ENCODE measurements at places on chromosomes 4 and X.

- no peak for DNase-seq
Observed at GRCh38 chrX:65866773-65867172, 173.1 kb downstream of the VSIG4 start.

DNA sequence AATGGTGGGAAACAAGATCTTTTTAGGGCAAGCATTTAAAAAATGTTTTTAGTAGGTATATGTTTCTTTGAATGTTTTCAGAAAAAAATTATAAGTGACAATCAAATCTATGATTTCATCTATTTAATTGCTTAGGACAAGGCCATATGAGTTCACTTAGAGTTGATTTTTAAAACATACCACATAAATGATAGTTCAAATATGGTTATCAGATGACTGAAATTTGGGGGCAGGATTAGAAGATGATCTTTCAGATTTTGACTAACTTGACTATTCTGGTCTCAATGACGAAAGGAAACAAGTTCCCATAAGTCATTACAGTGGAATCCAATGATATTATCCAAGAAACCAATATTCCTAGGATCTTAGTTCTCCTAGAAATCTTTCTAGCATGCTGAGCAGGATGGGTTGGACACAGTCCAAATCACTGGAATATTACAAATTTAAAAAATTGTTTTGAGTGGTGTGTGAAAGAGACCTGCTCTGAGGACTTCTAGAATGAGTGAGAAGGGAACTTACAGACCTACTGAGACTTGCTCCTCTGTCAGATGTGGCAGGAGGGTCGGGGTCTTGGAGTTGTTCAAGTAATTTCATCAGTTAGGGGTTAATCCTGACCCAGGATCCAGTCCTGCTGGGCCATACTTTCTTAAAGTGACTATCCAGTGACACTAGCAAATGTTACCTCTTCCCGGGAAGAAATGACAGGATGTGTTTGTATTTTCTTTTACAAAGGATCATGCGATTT, 20.0 kb downstream of the RHOH start:
- no peak for DNase-seq

- no peak for DNase-seq
Observed at GRCh38 chrX:128106630-128107029, 54.4 kb upstream of the ACTRT1 start.

DNA sequence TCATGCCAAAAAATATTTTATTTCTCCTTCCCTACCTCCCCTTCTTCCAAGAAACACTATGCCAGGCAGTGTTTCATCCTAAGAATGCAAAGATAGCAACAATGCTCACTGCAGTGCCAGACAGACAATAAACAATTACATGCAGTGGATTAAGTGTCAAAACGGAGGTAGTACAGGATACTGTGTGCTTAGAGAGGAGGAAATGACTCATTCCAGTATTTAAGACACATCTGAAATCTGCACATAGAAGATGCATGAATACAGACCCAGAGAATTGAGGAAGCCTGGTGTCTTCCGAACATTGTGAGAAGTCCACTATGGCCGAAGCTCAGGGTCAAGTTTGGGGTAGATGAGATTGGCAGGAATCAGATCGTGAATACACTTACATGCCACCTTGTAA, 326.4 kb downstream of the PPP3CA start:
- no peak for DNase-seq

DNA sequence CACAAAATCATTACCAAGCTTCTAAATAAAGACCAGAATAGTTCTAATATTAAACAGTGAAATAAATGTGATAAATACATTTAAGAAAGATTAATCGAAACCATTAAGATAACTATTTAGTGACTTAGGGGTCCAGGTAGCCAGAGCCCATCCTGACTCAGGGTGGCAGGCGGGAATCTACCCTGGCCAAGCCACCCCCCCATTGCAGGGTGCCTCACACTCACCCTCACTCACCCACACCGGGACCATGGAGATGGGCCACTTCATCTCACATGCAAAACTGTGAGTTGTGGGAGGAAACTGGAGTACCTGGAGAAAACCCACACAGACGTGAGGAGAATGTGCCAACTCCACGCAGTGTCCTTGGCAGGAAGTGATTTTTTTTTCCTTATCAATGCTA, 237.6 kb upstream of the HAND2 start:
- DNase-seq = no peak

GRCh38 chr4:1763550-1764080, 29.5 kb upstream of the FGFR3 start:
- no peak for DNase-seq

GRCh38 chr4:181604546-181604945, 638.7 kb upstream of the TENM3 start:
- DNase-seq = no peak

GRCh38 chrX:107648332-107648731, 20.0 kb downstream of the PRPS1 start:
- DNase-seq = no peak

GRCh38 chr4:138259824-138260223, 17.7 kb upstream of the SLC7A11 start:
- no peak for DNase-seq

DNA sequence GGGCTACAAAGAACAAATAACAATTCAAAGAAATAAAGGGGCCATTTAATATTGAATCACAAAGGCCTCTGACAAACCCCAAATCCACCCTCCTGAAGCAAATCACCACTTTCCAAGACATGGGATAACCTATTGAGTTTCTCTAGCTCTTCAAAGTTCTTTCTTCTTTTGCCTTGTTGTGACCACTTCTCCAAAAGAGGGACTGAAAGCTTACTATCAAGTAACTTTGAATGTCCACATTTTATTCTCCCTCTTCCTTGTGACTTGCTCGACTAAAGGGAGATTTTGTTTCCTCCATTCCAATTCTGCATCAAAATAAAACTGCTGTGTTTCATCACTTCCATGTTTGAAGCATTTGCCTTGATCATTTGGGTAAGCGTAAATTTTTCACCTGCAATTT, 166.6 kb upstream of the SLC7A11 start:
- DNase-seq = no peak

- DNase-seq = no peak
Observed at GRCh38 chr4:74167585-74167984, 9.7 kb downstream of the MTHFD2L start.

- DNase-seq = no peak
Observed at GRCh38 chr4:5371415-5372190, 320.3 kb downstream of the STK32B start.

DNA sequence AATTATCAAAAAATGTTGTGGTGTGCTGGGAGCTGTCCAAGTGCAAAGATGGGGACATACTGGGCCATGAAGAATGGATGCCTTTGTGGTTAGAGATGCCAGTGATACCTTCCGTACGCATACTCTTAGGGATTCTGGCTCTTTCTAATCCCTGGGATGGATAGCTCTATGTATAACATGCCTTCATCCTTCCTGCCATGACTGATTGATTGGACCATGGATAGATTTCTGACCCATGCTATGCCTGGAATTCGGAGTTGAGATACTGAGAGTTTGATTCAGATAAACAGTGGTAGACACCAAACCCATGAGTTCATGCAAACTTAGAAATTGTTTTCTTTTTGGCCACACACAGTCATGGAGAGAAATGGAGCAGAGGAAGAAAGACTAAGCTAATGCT, 147.2 kb upstream of the WDFY3 start:
- no peak for DNase-seq

- DNase-seq = no peak
Observed at GRCh38 chr4:145540235-145540634, 58.6 kb downstream of the SMAD1 start.

GRCh38 chr4:97761445-97762114, 381.7 kb downstream of the STPG2 start:
- no peak for DNase-seq

DNA sequence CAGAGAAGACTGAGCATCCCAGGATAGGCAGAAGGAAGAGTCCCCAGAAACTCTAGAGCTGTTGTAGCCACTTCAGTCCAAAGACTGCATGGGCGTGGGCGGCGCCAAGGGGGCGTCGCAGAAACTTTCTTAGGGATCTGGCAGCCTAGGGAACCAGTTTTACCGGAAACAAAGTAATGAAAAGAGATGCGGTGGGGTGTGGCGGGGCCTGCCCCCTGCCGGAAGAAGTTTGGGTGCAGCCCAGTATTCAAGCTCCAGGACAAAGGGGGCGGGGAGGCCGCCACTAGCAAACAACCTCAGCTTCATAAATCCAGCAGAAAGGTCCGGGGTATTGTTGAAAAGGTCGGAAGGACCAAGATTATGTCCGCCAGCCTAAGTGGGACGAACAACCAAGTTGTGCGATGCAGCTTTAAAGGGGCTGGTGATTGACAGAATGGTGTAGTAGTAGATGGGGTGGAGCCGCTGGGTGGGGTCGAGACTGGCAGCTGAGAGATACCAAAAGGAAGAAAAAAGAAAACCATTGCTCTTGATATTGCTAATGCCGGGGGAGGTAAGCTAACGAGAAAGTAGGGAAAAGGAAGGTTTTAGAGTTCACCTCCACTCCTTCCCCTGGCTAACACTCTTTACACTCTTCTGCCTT, 190.5 kb downstream of the RRAGB start:
- DNase-seq = peak; percentile 6

GRCh38 chr4:8754634-8755589, 116.7 kb downstream of the HMX1 start:
- no peak for DNase-seq

DNA sequence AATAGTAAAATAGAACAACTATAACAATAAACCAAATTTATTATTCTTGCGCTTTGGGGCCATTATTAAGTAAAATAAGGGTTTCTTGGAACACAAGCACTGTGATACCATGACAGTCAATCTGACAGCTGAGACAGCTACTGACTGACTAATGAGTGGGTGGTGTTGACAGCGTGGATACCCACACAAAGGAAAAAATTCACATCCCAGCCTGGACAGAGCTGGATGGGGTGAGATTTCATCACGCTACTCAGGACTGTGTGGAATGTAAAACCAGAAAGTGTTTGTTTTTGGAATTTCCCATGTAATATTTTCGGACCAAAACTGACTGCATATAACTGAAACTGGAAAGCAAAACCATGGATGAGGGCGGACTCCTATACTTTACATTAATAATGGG, 48.8 kb downstream of the IGFBP7 start:
- DNase-seq = no peak

DNA sequence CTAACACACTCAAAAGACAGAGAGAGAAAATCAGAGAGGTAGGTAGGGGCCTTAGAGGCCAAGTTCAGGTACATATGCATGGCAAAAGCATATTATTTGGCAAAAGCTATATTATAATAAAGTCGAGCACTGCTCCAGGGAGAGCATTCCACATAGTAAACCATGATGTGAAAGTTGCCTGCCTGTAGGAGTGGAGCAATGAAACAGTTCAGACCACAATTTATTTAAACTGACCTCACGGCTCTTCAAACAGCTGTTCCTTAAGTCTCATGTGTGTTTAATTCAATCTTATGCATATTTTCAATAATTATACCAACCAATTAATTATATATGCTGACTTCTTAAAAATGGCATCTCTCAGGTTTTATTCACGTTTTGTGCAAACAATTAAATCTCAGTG, 3.3 kb downstream of the RFC1 start:
- DNase-seq = no peak

DNA sequence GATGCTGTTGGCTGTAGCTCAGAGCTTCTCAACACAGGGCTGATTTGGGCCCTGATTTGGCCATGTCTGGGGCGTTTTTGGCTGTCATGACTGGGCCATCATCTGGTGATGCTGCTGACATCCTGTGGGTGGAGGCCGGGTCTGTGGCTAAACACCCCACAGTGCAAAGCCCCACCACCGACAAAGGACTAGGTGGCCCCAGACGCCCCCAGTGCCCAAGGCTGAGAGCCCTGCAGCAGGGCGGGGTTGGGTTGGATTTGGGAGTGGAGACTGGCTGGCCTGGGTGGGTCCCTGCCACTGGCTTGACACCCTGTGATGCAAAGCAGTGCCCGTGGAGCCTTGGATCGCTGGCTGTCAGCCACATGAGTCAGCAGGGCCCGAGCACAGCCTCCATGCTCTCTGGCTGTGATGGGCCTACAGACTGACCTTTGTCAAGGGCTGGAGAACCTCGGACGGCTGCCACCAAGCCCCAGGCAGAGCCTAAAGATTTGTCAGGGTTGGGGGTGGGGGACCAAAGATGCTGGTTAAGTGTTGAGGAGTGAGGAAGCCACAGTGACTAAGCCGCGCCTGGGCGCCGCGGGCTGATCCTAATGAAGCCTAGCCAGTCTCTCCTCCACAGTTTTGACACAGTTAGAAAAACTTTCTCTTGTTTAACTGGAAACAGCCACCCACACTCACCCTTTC, 28.3 kb downstream of the CYTL1 start:
- DNase-seq = no peak

GRCh38 chr4:128462103-128462783, 174.6 kb upstream of the PGRMC2 start:
- DNase-seq = no peak

- no peak for DNase-seq
Observed at GRCh38 chr4:42399393-42399792, 2.1 kb downstream of the SHISA3 start.

DNA sequence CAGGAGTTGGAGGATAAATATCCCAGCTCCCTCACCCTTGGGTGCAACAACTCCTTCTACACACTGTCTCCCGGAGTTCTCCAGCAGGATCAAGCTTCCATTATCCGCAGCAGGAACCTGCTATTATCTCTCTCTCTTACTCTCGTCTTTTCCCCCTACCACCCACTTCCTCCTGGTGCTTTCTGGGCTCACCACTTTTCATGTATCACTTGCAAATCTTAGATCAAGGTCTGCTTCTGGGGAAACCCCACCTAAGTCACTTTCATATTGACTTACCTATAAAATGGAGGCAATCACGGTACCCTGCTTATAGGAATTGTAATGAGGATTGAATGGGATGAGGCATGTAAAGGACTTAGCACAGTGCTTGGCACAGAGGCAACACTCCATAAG, 589.5 kb downstream of the BCOR start:
- DNase-seq = no peak

- no peak for DNase-seq
Observed at GRCh38 chr4:185591679-185592141, 56.4 kb upstream of the PDLIM3 start.

GRCh38 chr4:91233164-91233563, 1070.6 kb upstream of the GRID2 start:
- no peak for DNase-seq

GRCh38 chrX:137562096-137562495, 3.8 kb upstream of the ZIC3 start:
- no peak for DNase-seq

- no peak for DNase-seq
Observed at GRCh38 chrX:78527263-78527662, 131.9 kb downstream of the RTL3 start.
